Activated T-helper 1 cell treated with anti-CD3 and anti-CD28 coated beads, Interleukin-12 subunit alpha, Interleukin-12 subunit beta, Interleukin-2, Interleukin-4 antibody, amounts not matched to agents 30 ng/mL and 10 ng/mL and 1 ng/mL, durations not matched to agents 14 hours and 24 hours and 36 hours (primary cell): ENCODE measurements at places on chromosomes 11 and 22.

GRCh38 chr11:19920982-19921381, 208.3 kb downstream of the NAV2 start:
- DNase-seq, result no peak
- H3K27ac ChIP-seq, result no peak overlapping the region
- H3K4me1 ChIP-seq, result no peaks in the 10 kb centered on the region
- peaks cover 5% of the 10 kb centered on the region for H3K27me3 ChIP-seq
- H3K36me3 ChIP-seq, result no peaks in the 10 kb centered on the region
- H3K4me3 ChIP-seq, result no peak overlapping the region

GRCh38 chr11:127376301-127376700, 375.7 kb upstream of the KIRREL3 start:
- no peaks in the 10 kb centered on the region for H3K4me1 ChIP-seq
- DNase-seq, result no peak
- H3K27ac ChIP-seq, result no peak overlapping the region
- no peaks in the 10 kb centered on the region for H3K27me3 ChIP-seq

DNA sequence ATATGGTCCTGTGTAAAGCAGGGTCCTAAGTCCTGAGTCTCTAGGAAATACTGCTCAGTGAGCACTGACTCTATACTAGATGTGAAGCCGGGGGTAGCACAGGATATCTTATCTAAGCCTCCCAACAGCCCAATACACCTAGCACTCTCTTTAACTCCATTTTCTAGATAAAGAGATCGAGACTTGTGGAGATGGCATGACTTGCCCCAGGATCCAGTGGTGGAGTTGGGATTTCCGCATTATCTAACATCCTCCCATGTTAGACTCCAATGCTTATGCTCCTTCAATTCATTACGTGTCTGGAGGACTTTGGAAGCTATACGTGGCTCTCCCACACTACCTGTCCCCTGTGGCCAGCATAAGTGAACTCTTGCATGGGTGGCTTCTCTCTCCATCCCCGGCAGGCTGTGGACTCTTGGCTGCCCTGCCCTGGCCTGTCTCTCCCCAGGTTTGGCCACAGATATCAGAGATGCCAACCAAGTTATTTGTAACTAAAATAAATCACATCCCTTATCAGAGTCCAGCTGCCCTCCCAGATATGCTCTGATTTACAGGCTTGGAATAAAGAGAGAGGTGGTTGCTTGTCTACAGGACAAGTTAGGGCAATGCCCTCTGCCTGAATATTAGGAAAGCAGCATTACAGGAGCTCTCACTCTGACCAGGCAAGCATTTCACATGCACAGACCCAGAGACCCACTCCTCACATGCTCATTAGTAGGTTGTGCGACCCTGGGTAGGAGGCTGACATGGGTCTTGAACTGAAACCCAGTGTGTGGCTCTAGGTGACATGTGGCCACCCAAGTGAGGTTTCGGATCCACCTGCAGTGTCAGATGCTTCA, 4.5 kb downstream of the CD44 start:
- peaks cover 78% of the 10 kb centered on the region for H3K4me1 ChIP-seq
- DNase-seq, result no peak
- H3K36me3 ChIP-seq, result peaks cover 73% of the 10 kb centered on the region

- DNase-seq, result no peak
- H3K27me3 ChIP-seq, result no peaks in the 10 kb centered on the region
- peaks cover 9% of the 10 kb centered on the region for H3K4me1 ChIP-seq
Measured at GRCh38 chr11:11309906-11310305, 43.1 kb downstream of the CSNK2A3 start.
